ENCODE measurements at places on chromosomes 13 and 19.

DNA sequence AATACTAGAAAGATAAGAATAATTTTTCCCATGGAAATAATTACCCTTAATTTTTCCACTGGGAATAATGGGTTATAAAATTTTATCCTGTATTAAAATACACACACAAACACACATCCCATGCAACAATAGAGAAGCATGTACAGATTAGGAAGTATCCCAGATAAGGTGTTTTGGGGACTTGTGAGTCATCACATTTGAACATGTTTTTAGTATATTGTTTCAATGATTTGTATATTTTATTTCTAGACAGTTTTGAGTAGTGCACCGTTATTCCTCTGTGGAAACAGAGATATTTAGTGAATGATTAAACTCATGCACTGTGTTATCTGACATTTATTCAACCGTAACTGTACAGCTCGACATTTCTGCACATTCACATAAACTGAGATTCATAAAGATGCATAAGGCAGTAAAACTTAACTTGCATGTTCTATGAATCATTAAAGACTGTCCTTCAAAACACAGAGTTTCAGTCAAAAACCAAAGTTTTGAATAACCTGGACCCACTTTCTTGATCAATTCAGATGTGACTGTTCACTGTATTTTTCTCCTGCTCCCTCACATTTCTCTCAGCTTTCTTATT is 30.1 kb downstream of the KLF12 start:
- no peak for DNase-seq

GRCh38 chr13:27419328-27419727 is 5.1 kb upstream of the GTF3A start:
- DNase-seq, result no peak

- no peak for DNase-seq
These were observed 2.1 kb downstream of the PRMT1 start for GRCh38 chr19:49678985-49679770.

- no peak for DNase-seq
These were observed 13.5 kb downstream of the TUBGCP3 start for GRCh38 chr13:112574416-112574815.

DNA sequence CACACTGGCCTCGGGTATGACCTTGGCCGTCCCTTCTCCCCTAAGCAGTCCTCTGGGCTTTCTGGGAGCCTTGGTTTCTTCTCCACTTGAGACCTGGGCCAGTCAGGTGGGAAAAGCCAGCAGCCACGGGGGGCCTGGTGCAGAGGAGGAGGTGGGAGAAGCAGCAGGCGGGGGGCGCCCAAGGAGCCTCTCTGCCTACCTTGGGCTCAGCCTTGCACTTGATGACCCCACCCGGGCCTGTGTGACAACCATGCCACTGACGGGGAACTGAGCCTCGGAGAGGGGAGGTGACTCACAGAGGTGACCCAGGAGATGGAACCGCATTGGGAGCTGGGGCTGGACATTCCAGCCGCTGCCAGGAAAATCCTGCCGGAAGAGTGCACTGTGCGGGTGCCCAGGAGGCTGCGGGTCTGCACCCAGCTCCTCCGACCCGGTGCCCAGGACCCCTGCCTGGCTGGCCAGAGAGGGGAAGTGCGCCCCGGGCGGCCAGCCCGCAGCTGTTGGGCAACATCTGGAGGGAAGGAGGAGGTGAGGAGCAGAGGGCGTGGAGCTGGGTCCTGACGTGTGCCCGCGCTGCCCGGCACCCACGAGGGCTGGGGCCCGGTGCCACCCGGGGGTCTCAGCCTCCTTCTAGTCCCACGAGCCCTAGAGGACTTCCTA is 23.4 kb upstream of the SLC7A10 start:
- no peak for DNase-seq

DNA sequence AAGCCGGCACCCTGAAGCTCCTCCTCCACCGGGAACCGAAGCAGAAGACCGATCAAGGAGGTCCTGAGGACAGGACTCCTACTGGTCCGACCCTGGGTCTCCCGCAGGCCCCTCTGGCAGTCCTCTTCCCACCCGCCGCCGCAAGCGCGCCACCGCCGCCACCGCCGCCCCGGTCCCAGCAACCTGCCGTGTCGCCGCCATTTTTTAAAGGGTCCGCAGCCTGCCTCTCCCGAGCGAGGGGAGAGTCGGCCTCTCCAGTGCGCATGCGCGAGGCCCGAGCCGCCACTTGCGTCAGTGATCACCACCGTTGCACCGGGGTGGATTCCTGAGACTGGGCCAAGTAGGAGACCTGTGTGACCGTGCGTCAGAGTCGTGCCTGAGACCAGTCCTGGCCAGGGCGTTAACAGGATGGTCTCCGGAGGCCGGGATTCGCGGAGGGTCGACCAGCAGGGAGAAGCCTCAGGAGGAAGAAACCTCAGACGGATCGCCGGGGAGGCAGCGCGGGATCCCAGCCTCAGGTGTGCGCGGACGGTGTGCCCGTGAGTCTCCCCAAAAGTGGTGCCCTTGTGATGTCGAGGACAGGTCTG is 51.6 kb downstream of the ZNF146 start:
- DNase-seq, result no peak

GRCh38 chr13:51785712-51786424 is 18.1 kb downstream of the DHRS12 start:
- DNase-seq, result peak; percentile 30

DNA sequence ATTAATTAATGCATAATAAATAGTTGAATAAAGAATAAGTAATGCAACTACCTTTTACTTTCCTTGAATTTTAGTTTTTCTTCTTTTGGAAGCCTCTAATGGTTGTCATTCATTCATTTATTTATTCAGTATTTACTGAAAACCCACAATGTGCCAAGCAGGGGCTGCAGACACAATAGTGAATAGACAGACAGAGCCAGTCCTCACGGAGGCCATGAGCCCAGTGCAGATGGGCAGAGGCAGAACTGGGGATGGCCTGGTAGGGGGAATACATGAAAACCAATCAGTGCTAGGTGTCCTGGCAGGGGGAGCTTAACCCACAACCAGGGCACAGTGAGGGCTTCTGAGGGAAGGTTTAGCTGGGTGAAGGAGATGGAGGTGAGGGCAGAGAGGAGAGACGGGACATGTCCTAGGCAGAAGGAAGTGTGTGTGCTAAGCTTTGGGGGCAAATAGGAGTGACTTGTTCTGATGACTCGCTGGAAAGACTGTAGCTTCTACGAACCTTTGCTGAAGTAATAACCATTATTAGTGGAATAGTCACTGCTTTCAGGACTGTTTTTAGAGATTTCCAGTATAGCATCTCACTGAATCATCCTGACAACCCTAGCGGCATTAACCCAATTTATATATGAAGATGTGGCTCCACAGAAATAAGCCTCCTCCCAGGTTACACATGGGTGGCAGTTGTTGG is 55.9 kb downstream of the ERCC5 start:
- DNase-seq, result peak; percentile 12

GRCh38 chr13:45838171-45838745 is 13.3 kb downstream of the SIAH3 start:
- no peak for DNase-seq

DNA sequence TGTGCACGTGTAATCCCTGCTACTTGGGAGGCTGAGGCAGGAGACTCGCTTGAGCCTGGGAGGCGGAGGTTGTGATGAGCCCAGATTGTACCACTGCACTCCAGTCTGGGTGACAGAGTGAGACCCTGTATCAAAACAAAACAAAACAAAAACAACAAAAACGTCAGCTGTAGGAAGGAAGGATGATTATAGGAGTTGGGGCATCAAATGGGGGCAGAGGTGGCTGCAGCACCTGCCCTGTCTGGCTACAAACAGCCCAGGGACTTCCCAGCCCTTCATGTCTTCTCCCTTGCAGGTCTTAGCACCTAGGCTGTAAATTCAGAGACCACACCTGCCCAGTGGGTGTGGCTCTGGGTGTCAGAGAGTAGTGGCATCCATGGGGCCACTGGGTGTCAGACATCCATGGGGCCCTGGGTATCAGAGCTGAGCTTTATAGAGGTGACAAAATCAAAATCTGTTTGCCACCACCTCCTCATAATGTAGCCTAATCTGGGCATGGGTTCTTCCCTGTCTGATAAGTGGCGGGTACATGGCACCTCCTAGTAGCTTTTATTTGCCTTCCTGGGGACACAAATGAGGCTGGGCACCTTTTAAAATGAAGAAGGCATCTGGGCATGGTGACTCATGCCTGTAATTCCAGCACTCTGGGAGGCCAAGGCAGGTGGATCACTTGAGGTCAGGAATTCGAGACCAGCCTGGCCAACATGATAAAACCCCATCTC is 4.7 kb upstream of the B3GNT3 start:
- DNase-seq, result no peak

DNA sequence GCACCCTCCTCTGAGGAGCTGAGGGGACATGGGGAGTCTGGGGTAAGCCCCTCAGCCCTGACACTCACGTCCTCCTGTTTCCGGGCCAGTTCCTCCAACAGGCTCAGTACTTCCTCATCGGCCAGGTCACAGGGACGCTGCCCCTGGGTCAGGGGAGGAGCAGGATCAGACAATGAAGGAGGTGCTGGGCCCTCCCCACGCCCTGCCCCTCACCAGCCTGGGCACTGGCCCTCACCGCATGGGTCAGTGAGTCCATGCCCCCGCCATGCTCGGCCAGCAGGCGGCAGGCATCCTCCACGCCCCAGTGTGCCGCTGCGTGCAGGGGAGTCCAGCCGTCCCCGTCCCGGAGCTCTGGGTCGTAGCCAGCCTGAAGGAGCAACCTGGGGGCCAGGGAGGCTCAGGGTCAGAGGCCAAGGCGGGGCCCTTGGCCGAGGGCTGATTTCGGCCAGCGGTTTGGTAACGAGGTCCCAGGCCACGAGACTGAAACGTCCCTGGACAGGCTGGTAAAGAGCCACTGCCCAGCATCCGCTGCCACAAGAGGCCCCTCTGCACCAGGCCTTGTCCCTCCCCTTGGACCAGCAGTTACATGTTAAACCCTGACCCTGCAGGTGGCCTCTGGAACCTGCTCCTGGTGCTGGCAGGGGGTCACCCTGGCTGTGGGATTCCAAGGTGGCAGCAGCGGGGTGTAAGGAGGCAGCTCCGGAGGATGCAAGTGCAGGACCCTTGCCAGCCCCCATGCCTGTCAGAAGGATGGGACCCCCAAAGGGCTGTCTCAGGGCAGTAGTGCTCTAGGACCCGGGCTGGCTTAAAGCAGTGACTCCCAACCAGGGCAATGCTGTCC is 18.5 kb downstream of the PPP1R12C start:
- DNase-seq, result no peak

GRCh38 chr19:11138601-11139300 is 16.8 kb downstream of the SPC24 start:
- peak; percentile 91 for DNase-seq

DNA sequence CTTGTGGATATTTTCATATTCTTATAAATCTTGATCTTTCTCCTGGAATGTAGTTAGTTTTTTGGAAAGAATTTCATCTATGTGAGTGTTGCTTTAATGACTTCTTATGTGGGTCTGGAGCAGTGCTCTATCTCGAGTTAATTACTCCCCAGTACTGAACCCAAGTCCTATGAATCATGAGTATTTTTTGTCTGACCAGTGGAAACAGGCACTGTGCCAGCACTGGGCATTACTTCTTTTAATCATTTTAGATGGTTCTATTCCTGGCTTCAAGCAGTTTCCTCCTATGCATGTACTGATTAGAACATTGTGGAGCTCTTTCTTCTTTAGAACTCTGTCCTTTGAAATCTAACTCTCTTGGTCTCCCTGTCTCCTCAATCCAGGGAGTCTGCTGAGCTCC is 466.3 kb downstream of the PCDH17 start:
- DNase-seq, result peak; percentile 1

DNA sequence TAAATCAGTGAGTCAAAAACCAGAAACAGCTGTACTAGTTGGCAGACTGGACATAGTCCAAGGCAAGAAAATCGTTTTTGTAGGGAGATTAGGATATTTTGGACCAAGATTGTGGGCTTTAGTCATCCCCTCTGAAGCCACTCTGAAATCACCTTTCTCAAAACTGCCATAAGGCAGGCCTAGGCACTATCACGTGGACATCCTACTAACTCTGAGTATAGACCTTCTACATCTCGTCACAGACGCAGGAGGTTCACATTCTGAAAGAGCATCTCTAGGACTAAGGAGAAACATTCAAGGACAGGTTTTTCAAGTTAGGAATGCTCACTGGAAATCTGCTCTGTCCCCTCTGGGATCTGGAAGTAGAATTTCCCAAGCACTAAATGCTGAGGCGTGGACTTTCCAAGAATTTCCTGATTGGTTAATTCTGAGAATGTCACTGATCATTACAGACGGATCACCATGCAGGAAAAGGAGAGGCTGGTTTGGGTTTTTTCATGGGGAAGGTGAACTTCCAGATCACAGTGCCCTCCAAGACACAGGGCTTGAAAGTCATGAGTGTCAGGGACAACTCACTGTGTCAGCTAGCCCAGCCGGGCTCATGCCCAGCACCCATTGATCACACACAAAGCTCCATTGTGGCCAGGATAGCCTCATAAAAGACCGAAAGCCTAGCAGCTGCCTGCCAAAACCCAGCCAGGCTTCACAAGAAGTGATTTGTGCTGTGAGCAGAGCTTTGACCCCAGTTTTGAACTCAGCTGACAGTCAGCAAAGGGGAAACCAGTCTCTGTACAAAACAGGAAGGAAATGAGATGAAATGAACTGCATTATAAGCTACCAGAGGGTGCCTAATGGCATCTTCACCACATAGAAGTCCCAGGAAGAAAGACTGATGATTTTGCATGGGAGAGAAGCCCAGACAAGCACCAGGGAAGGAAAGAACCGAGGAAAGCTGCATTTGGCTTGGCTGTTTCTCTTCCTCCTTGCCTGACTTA is 2.7 kb upstream of the RUBCNL start:
- no peak for DNase-seq

- DNase-seq, result no peak
These were observed 421 bp downstream of the TNPO2 start for GRCh38 chr19:12723381-12723640.

GRCh38 chr19:18802354-18802753 is 11.2 kb upstream of the COMP start:
- no peak for DNase-seq

DNA sequence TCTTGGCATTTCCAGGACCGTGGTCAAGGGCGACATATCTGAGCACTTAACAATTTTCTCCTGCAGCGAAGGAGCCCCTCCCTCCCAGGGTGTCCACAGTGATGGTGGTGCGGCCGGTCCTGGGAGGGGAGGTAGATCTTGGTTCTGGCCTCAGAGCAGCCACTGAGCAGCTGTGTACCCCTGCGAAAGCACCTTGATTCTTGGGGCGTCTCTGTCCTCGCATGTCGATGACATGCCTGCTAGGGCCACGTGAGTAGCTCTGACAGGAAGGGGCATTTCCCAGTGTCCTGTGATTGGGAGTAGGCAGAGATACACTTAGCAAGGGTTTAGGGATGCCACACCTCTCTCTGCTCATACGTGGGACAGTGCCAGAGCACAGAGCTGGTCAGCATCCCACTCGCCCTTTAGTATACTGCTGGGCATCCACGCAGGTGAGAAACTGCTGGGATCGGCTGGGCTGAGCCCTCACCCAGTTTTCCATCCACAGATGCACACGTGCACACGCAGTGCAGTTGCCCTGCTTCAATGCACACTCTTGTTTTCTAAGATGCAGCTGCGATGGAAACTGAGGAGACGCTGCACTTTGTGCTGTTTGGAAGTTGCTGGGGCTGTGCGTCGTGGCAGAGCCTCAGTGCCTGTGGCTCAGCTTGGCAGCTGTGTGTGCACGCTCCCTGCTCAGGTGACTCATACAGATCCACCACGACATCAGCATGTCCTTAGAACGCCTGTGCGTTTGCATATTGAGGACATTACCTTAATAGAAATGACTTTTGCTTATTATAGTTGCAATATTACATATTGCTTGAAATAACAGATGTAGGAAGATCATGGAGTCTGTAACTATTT is 66.8 kb downstream of the TEX29 start:
- DNase-seq, result no peak

- no peak for DNase-seq
These were observed 951.3 kb downstream of the SLITRK5 start for GRCh38 chr13:88622362-88622973.

- DNase-seq, result no peak
These were observed 18.6 kb downstream of the LAIR2 start for GRCh38 chr19:54521022-54521859.

GRCh38 chr19:3188627-3189596 is 3.2 kb downstream of the NCLN start:
- no peak for DNase-seq
